ENCODE measurements at places on chromosomes 4 and X. TPM values are rescaled to one million over a fixed set of nuclear protein-coding genes. Genes with fewer than 3 reads are reported as not detected.

DNA sequence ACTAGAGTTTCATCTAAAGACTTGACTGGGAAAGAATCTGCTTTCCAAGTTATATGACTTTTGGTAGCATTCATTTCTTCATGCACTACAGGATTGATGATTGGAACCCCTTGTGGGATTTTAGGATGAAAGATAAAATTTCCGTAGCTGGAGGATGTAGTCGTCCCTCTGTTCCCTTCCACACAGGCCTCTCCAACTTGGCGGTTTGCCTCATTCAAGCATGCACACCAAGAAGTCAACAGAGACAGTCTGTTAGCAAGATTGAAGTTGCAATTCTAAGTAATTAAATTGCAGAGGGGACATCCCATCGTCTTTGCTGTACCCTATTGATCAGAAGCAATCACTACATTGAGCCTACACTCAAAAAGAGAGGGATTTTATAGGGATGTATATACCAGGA is 777.4 kb upstream of the HS3ST1 start:
- no peak for DNase-seq

DNA sequence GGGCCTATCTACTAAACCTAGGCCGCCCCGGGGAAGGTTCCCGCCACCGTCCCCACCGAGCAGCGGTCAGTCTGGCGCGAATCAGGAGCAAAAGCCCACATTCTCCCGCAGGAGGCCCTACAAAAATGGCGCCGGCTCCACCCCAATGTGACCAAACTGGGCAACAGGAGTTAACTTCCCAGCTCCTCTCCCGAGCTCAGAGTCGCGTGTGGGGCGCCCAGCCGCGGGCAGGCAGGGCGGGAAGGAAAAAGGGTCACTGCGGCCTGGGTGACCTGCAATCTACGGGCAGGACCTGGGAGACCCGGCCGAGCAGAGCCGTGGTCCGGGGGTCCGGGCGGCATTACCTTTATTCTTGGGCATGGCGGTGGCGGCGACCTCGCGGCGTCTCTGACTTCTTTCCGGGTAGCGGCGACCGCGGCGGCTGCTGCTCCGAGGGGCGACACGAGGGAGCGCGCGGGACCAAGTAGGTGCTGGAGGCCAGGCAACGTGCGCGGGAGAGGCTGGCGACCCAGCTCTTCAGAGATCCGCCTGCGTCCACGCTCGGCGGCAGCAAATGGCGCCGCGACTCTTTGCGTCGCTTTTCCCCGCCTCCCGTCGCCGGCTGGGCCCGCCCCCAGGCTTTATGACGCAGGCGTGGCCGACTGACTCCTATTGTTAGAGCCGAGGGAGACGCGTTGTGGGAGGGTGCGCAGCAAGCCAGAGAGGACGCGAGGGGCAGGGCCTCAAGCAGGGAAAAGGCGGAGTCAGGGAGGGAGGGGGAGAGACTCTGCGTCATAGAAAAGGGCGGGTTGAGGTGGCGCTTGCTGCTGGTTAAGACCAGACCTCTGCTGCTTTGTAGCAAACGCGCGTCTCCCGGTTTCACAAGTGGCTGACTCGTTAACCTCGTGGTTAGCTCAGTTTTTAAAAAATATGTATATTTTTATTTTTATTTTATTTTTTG is at the start of gene EIF1AX:
Gene EIF1AX, minus strand, starts transcription at position 558 of the 940 bp plus-strand sequence. Its CDS starts 198 bp downstream, at position 360.
- DNase-seq, result peak; percentile 97

- DNase-seq, result no peak
Observed at GRCh38 chr4:106875340-106875739, 160.8 kb downstream of the DKK2 start.

The MGARP gene
- 5.2 TPM for total RNA-seq

DNA sequence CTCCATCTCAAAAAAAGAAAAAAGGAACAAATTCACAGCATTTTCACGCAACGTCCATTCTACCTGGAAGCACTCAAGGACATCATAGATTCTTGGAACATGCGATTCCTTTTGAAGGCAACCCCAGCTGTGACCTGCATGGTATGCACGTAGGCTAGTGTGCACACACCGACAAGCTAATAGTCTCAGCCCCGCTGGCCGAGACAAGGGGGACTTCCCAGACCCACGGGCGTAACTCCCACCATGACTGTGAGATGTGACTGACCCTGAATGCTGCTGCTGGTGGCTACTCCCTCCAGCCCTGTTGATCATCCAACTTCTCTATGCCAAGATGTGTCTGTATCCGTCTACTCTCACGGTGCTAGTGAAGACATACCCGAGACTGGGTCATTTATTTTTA is 78.3 kb downstream of the CRLF2 start:
- no peak for DNase-seq

DNA sequence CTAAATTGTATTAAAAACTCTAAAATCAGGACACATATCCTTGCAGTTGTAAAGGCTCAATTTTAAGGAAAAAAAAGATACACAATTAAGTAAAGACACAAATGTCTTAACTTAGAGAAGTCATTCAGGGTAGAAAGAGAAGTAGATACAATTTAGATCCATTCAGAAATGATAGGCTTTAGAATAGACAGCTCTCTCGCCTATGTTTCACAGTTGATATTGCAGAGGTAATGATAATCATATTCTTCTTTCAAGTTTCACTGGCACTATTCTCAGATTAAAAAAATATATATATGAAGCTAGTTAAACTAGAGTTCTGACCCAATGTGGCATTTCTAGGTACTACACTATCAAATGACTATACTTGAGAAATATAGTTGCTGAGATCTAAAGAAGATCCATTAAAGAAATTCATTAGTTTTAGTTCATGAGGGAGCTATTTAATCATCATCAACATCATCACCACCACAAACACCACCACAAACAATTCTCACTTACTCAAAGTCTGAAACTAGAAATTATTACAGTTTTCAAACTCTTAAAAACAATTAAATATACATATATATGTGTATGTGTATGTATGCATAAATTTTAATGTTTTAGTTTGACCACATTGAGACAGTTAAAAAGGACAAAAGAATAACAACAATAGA is 93.1 kb downstream of the ANTXR2 start:
- no peak for DNase-seq

- DNase-seq, result no peak
Observed at GRCh38 chrX:45063319-45064095, 137.2 kb downstream of the DIPK2B start.

DNA sequence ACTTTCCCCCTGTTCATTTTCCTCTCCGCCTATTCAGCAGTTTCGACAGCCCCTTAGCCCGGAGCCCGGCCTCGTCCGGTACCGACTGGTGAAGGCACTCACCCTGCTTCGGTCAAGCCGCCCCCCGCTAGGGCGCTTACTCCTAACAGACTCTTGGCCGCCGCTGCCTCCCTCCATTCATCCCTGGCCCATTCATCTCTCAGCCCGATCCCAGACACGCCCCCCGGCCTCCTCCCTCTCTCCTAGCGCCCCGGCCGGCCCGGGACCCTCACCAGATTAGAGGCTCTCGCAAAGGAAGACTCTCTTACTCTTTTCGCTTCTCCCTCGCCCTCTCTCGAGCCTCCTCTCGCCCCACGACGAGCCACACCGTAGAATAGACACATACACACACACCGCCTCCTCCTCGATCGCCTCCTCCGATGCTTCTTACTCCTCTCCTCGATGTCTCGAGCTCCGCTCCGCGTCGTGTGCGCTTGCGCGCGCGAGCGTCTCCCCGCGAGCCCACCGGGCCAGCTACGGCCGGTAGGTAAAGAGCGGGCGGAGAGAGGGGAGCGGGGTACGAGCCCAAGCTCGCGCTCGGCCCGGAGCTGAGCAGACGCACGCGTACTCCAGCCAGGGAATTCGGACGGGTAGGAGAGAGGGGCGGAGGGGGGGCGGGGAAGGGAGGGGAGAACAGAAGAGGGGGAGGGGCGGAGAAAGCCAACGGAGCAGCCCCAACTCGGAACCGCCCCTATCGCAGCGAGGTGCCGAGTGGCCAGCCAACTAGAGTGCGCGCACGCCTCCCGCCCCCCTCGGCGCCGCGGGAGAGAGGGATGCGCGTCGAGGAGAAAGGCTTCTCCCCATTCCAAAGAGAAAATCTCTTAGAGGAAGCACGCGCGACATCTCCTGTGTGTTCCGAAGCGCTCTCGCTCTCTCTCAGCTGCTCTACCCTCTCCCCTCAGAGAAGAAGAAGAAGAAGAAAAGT is at the start of gene WNK3:
Gene WNK3, minus strand, starts transcription at position 633 of the 964 bp plus-strand sequence.
- peak; percentile 95 for DNase-seq

The CNKSR2 gene
- 2.5 TPM for total RNA-seq

The GPRASP3 gene
- 4.9 TPM for total RNA-seq

DNA sequence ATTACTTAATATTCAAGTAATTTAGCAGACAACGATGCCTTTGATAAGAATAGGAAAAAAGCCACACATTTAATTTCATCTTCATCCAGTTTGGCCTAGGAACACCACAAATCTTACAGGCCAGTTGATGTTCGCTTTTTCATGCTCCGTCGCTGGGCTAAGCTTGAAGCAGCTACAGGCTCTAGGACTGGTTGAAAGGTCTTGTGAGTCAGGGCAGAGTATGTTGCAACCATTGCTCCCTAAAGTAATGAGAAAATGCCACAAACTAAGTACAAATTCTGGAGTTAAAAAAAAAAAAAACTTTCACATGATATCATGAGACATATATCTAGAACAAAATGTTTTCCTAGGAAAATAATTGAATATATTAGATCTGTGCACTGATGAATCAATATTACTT is 123.8 kb downstream of the RPS6KA6 start:
- no peak for DNase-seq

GRCh38 chr4:81531410-81531809 is 59.7 kb upstream of the RASGEF1B start:
- no peak for DNase-seq

DNA sequence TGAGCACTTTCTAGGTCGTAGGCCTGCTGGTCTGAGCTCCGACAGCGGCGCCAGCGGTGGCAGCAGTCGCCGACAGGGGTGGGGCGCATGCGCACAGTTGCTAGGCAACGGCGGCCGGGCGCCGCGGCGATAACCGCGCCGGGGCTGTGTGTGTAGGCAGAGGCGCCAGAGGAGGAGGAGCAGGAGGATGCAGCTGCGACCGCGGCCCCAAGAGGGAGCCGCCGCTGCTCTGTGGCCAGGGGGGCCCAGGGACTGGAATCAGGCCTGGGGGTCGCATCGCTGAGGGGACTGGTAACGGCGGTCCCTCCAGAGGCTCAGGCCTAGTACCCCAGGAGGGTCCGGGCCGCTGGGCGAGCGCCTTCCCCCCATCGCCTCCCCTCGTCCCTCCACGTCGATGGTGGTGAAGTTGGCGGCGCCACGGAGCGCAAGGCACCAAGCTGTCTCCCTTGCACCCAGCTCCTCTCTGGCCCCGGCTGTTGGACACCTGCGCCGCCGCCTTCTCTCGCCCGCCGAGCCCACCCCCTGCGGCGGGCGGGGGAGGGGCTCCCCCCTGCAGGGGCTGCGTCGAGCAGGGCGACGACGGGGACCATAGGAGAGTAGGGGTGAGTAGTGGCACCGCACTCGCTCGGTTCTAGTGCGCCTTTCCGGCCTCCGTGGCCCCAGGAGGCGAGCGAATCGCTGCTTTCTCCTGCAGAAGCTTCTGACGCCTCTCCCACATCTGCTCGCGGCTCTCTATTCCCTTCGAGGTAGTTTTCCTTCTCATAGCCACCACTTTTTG is 58.6 kb upstream of the ZC4H2 start:
- peak; percentile 91 for DNase-seq

GRCh38 chrX:20325786-20326388 is 59.2 kb upstream of the RPS6KA3 start:
- DNase-seq, result no peak

GRCh38 chr4:69787879-69788278 is 27.5 kb upstream of the SULT1B1 start:
- DNase-seq, result no peak

GRCh38 chrX:120839491-120839890 is 36.2 kb downstream of the CT47B1 start:
- no peak for DNase-seq

GRCh38 chr4:138643827-138644226 is 371.8 kb upstream of the NOCT start:
- DNase-seq, result no peak

The TMPRSS11B gene
- not detected for total RNA-seq

- DNase-seq, result no peak
Observed at GRCh38 chr4:176287546-176287945, 18.5 kb upstream of the ASB5 start.

GRCh38 chr4:169566021-169566818 is 46.2 kb downstream of the NEK1 start:
- DNase-seq, result no peak

- DNase-seq, result no peak
Observed at GRCh38 chrX:72110051-72110875, 21.5 kb downstream of the RTL5 start.

The ADRA2C gene
- total RNA-seq, result 0.32 TPM

DNA sequence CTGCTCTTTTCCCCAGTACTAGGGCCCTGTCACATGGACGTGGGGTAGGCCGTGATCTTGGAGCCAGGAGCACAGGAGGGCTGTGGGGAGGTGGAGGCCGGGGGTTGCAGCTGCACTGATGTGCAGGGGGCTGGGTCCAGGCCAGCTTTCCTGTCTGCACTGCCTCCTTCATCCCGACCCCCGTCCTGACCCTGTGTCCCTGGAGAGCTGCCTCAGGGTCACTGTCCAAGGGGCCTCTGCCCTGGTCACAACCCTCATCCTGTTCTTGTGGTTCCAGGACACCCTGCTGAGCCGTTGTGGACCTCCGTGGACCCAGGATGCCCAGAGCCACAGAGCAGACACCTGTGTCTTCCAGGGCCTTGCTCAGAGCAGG is 91.7 kb upstream of the ADRA2C start:
- DNase-seq, result no peak

The NXF2B gene
- total RNA-seq, result not detected

- no peak for DNase-seq
Observed at GRCh38 chr4:159281771-159282170, 178.9 kb downstream of the RAPGEF2 start.

GRCh38 chr4:168335621-168336020 is 17.1 kb upstream of the DDX60 start:
- no peak for DNase-seq

DNA sequence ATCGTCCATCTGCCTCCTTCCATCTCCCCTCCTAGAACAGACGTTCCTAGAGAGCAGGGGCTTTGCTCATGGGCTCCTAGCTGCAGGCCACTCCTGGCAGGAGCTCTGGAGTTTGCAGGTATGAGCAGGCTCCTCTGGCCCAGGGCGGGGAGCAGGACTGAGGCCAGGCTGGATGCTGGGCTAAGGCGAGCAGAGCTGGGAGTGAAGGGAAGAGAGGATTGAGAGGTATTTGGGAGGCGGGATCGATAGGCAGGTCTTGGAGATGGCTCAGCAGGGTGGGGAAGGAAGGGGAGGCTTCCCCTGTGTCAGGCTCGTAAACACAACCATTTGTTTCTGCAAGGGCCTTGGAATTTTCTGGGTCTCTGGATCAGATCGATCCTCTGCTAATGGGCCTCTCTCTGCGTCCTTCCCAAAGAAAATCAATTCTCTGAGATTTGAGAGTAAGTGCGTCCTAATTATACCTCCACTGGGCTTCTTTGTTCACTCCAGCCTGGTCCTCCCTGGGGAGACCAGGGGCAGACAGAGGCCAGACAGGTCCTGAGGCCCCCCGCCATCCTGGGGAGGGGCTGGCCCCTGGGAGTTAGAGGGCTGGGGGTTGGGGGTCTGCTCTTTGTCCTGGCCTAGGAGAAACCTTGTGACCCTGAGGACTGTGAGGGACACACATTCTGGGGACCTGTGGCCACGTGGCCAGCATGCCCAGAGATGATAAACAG is 94.8 kb upstream of the PSAPL1 start:
- DNase-seq, result no peak

GRCh38 chr4:1793496-1793840 is 375 bp downstream of the FGFR3 start:
- DNase-seq, result no peak

Measured in osteocyte (in vitro differentiated cells).